Naive thymus-derived CD4-positive, alpha-beta T cell (primary cell): ENCODE measurements at places on chromosomes 16 and 17. TPM values are rescaled to one million over a fixed set of nuclear protein-coding genes. Genes with fewer than 3 reads are reported as not detected.

DNA sequence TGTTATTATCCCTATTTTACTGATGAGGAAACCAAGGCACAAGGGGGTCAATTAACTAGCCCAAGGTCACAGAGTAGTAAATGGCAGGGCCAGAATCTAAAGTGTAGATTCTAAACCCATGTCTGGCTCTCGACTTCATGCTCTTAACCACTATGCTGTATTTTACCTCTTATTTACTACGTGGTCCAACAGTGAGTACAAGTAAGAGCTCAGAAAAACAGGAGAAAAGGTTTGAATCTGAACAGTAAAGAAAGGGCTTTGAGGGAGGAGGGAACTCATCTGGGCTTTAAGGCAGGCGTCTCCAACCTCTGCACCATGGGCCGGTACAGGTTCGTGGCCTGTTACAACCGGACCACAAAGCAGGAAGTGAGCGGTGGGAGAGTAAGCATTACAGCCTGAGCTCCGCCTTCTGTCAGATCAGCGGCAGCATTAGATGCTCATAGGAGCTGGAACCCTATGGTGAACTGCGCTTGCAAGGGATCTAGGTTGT, 62.9 kb downstream of the SMURF2 start:
- H3K27me3 ChIP-seq = no peaks in the 10 kb centered on the region
- H3K36me3 ChIP-seq = peaks cover 4% of the 10 kb centered on the region
- H3K27ac ChIP-seq = peak overlapping the region; percentile 40
- no peak overlapping the region for H3K4me3 ChIP-seq

The USP43 gene
- total RNA-seq = not detected

The KRT27 gene
- total RNA-seq = not detected

The CHST5 gene
- total RNA-seq = not detected in 2 replicates

- H3K36me3 ChIP-seq = no peaks in the 10 kb centered on the region
- no peaks in the 10 kb centered on the region for H3K4me1 ChIP-seq
- H3K27me3 ChIP-seq = no peaks in the 10 kb centered on the region
- H3K27ac ChIP-seq = no peak overlapping the region
- DNase-seq = no peak
Observed at GRCh38 chr17:20059728-20060188, 50.6 kb downstream of the SPECC1 start.

The MYH2 gene
- total RNA-seq = not detected

- H3K4me1 ChIP-seq = no peaks in the 10 kb centered on the region
- no peak overlapping the region for H3K4me3 ChIP-seq
- DNase-seq = no peak
- H3K27ac ChIP-seq = no peak overlapping the region
Observed at GRCh38 chr17:9054126-9054975, 33.0 kb downstream of the NTN1 start.

The C16orf86 gene
- 6.4 TPM for total RNA-seq

GRCh38 chr17:76820561-76820960, 47.6 kb upstream of the MGAT5B start:
- H3K4me3 ChIP-seq = no peak overlapping the region
- no peaks in the 10 kb centered on the region for H3K27me3 ChIP-seq
- peaks cover 7% of the 10 kb centered on the region for H3K4me1 ChIP-seq
- DNase-seq = no peak
- H3K36me3 ChIP-seq = no peaks in the 10 kb centered on the region

- no peaks in the 10 kb centered on the region for H3K36me3 ChIP-seq
- DNase-seq = no peak
- H3K4me3 ChIP-seq = no peak overlapping the region
- no peak overlapping the region for H3K27ac ChIP-seq
Observed at GRCh38 chr16:88769617-88770460, 15.2 kb downstream of the PIEZO1 start.

DNA sequence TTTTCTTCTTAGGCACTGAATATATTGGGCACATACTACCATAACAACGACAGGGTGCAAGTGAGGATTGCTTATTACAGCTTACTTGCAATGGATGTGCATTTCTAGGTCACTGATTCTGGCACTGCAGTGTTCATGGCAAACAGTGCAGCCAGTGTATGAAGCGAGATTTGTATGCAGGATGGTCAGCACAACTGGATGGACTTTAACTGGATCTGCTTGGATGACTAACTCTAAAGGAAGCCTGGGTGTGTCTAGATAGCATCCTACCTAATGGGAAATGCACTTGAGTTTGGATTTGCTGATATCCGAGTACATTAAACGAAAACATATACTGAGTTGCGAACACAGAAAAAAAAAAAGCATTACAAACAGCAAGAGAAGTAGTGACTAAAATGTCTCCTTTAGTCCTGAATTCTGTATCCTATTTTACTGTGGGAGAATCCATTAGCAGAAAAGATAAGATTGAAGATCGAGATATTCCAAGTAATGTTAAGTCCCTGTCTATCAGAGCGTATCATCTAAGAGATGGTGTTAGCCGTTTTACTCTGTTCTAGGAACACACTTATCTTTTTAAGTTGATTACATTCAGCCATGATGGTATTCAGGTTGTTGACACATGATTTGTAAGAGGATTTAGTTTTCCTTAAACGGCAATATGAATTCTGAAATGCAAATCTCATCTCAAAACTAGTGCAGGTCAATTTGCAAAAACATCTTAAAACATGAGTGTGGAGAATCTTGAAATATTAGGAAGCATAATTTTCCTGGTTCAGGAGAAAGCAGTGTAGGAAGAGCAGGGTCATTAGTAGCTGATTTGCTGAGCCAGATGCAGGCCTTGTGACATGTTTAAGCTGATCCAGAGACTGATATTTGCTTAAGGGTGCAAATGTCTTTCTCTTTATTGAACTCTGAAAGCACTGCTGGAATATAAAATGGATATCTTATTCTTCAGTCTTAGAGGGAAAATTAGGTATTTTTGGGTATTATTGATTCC, 142.6 kb upstream of the CPHXL start:
- DNase-seq = no peak
- no peaks in the 10 kb centered on the region for H3K4me1 ChIP-seq
- H3K27me3 ChIP-seq = no peaks in the 10 kb centered on the region

- no peak overlapping the region for H3K4me3 ChIP-seq
- no peaks in the 10 kb centered on the region for H3K4me1 ChIP-seq
- H3K27me3 ChIP-seq = no peaks in the 10 kb centered on the region
- H3K27ac ChIP-seq = no peak overlapping the region
Observed at GRCh38 chr16:88975511-88976061, 1.4 kb downstream of the CBFA2T3 start.
